ENCODE measurements at places on chromosomes 3 and 15.

GRCh38 chr3:57959423-57960173 lies 48.6 kb upstream of the FLNB start:
- no peak for DNase-seq

DNA sequence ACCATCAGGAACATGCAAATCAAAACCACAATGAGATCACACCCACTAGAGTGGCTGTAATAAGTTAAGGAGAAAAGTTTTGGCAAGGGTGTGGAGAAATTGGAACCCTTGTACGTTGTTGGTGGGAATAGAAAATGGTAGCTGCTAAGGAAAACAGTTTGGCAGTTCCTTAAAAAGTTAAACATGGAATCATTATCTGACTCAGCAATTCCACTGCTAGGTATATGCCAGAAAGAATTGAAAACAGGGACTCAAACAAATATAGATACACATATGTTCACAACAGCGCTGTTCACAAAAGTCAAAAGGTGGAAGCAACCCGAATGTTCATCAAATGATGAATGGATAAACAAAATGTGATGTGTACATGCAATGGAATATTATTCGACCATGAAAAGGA lies 138.8 kb upstream of the ATP2B2 start:
- no peak for DNase-seq

- no peak for DNase-seq
Observed at GRCh38 chr15:93831641-93832040, 399.7 kb upstream of the MCTP2 start.

DNA sequence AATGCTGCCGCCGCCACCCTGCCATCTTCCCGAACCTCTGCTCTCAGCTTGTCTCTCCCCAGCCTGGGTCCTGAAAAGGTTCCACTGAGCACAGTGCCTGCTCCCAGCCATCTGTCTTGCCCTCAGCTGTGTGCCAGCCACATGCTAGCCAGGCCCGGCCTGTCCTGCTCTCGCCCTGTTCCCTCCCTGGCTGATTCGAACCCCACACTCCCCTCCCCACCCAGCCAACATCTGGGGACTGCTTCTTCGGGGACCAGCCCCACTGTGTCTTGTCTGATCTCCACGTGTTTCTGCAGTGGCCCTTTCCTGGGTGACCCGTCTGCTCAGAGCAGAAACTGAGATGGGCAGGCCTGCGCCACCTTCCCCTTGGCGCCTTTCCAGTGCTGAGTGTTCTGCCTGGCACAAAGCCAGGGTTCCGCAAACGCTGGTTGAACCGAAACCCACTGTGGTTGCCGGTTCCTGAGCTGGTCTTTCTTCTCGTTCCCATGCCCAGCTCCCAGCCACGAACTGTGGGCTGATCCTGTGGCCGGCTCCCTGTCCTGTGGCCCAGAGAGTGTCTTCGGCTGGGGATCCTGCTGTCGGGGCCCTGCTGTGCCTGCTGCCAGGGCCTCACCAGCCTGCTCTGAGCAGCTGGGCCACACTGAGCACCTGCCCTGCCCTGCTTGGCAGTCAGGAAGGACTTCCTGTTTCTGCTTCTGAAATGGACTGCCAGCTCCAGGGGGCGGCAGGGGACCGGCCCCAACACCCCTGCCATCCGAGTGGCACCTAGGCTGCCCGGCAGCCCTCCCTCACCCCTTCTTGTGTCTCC lies 62.7 kb upstream of the KLF13 start:
- DNase-seq: peak; percentile 90

GRCh38 chr3:22176911-22177310 lies 425.9 kb upstream of the ZNF385D start:
- no peak for DNase-seq

DNA sequence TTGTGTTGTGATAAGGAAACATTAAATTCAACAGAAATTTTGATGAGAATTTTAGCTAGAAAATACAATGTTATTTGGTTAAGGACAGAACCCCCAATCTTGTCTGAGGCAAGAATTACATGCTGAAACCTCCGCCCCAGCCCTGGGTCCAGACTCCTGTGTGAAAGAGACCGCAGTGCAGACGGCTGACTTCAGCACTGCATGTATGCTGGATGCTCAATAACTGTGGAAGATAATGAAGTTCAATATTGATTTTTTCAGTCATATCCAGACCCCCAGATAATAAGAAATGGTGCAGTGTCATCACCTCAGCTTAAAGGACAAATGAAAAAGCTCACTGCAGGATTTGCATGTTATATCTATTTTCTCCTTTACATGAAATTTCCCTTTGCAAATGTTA lies 188.3 kb upstream of the CNTN4 start:
- no peak for DNase-seq

GRCh38 chr15:42033214-42033873 lies 12.5 kb upstream of the PLA2G4E start:
- no peak for DNase-seq

- DNase-seq: no peak
Observed at GRCh38 chr15:51180011-51180410, 85.3 kb upstream of the TNFAIP8L3 start.

DNA sequence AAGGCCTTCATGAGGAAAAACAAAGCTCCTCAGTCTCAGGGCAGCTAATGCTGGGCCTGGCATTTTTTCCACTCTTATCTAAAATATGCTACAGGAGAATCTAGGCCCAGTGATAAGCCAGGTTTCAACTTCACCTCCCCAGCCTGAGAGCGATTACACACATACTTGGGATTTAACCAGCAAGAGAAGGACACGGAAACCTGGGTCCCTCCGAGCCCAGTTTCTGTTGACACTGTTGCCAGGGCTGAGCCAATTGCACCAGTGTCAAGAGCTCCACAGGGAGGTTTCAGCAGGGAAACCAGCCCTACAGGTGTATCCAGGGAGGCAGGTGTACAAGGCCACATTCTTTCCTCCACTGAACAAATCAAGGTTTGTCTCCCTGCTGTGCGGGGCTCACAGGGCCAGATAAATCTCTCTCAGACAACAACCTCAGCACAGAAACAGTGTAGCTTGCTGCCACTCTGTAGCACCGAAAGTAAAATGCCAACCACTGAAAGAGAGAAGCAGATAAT lies 85.4 kb downstream of the MAGI1 start:
- peak; percentile 88 for DNase-seq

DNA sequence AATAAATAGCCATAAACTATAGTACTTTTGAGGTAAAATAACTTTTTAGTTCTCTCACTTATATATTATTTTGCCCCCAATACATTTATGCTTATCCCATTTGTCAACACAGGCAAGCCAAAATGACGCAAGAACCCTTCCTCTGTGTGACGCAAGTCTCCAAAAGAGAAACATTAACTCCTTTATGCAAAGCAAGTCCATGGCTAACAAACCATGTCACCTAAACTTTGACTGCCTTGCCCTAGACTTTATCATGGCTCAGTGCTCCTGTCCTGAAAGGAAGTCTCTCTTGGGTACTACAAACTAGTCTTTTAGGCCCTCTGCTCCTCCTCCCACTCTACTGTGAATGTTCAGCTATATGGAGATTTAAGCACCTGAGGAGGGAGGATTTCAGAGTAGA lies 230.5 kb downstream of the UNC13C start:
- DNase-seq: no peak

DNA sequence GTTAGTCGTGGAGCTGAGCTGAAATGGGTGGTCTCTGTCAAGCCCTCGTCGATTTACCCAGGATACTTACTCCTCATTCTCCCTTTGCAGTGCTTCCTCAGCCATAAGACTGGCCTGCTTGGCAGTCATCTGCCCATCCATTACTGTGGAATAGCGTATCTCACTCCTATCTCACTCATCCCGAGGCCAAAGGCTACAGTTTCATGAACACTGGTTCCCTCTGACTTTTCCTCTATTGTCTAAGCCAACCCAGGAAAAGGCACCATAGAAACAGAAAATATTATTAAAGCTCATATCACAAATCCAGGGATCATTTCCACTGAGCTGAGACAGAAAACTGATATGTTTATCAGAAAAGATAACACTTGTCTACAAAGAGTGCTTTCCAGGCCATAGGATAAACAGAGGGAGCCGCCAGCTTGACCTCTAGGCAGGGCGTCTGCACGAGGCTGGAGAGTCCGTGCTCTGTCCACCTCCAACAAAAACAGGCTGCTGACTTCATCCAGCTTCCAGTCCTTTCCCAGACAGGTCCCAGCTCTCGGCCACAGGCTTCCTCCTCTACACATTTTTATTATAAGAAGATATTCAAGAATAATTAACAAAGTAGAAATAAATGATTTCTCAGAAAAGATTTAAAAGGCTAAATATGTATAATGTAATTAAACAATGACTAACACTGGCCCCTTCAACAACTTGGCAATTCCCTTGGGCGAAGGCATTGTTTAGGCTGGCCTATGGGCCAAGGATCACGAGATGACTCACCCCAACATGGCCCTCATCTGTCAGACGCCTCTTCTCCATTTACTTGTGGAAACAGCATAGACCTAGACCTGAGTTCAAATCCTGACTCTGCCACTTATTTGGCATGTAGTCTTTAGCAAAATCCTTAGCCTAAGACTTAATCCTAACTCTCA lies 27.4 kb upstream of the BOC start:
- DNase-seq: no peak

- no peak for DNase-seq
Observed at GRCh38 chr15:77187751-77188464, 117.0 kb upstream of the TSPAN3 start.

DNA sequence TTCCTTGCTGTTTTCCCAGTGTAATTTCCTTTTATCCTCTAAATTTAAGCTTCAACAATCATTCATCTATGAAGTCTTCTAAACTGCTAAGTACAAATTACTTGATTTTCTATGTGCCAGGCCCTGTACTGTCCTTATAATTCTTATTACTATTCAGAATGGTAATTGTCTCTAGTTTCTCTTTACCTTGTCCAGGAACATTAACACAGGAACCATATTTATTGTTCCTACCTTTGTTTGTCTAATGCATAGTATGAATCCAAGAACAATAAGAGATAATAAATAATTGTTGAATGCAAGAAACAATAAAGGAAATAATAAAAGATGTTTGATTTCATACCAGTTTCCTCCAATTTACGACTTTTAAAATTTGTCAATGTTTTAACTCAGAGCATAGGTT lies 1083.2 kb downstream of the ROBO2 start:
- no peak for DNase-seq

DNA sequence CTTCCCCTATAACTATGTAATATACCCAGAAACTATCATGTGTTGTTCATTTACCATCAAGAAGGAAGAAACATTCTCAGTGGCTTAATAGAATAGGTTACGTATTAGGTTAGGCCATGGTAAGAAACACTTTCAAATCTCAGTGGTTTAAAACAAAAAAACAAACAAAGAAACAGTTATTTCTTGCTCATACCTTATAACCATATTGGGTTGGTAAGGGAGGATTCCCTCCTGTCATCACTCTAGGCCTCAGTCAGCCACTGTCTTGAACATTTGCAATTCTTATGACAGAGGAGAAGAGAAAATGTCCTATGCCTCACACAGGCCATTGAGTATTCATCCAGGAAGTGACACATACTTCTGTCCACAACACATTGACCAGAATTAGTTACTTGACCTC lies 727.7 kb upstream of the NECTIN3 start:
- DNase-seq: no peak

GRCh38 chr3:123447749-123448517 lies 957 bp downstream of the ADCY5 start:
- peak; percentile 54 for DNase-seq

GRCh38 chr15:73924171-73924921 lies 1.9 kb upstream of the LOXL1 start:
- no peak for DNase-seq

GRCh38 chr3:133296981-133297380 lies 102.9 kb upstream of the BFSP2 start:
- DNase-seq: no peak

DNA sequence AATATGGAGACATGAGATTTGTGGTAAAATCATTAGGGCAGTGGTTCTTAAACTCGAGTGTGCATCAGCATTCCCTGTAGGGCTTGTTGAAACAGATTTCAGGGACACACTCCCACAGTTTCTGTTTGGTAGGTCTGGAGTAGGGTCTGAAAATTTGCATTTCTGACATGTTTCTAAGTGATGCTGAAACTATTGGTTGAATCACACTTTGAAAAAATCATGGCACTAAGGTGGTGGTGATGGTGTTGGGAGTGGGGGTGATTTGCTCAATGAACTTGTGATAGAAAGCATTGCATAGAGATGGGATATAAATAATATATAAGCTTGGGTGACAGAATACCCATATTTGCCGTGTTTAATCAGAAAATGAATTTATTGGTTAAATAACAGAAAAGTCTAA lies 11.3 kb downstream of the MITF start:
- no peak for DNase-seq

GRCh38 chr15:48653216-48653615 lies 7.7 kb upstream of the FBN1 start:
- DNase-seq: no peak

DNA sequence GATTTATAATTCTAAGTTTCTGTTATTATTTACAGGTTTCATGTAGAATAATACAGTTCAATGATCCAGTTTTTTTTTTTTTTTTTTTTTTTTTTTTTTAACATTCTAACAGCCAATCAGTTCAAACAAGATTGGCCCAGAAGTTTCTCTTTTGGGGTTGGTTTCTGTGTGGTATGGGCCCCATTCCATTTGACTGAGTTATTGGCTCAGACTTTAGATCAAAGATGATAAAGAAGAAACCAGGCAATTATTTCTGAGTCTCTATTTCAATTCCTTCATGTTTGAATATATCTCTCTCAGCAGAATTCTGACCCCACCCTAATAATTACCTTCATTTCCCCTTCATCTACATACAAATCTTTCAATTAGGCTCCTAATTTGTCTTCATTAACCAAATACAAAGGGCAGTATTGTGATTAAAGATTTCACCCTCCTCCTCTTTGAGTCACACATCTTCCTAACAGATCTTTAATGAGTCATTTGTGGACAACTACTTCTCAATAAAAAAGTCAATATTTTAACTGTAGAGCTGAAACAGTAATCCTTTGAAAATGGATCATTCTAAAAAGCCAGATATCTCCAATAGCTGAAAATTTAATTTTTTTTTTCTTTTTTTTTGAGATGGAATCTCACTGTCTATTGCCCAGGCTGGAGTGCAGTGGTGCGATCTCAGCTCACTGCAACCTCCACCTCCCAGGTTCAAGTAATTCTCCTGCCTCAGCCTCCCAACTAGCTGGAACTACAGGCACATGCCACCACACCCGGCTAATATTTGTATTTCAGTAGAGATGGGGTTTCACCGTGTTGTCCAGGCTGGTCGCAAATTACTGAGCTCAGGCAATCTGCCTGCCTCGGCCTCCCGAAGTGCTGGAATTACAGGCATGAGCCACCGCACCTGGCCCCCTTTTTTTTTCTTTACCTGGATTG lies 878.8 kb downstream of the NAALADL2 start:
- no peak for DNase-seq
